ENCODE measurements at places on chromosomes 6 and 20.

GRCh38 chr6:26571592-26572296 lies 25.0 kb upstream of the ABT1 start:
- DNase-seq: no peak

- no peak for DNase-seq
These were observed 156.7 kb downstream of the JARID2 start for GRCh38 chr6:15402406-15403045.

GRCh38 chr6:7727946-7728854 lies 2.3 kb downstream of the BMP6 start:
- DNase-seq: no peak

GRCh38 chr6:106360410-106360988 lies at the start of gene CRYBG1:
Gene CRYBG1, plus strand, starts transcription at chr6:106360717. Its CDS starts 192 bp downstream, at chr6:106360909.
- DNase-seq: peak; percentile 28

DNA sequence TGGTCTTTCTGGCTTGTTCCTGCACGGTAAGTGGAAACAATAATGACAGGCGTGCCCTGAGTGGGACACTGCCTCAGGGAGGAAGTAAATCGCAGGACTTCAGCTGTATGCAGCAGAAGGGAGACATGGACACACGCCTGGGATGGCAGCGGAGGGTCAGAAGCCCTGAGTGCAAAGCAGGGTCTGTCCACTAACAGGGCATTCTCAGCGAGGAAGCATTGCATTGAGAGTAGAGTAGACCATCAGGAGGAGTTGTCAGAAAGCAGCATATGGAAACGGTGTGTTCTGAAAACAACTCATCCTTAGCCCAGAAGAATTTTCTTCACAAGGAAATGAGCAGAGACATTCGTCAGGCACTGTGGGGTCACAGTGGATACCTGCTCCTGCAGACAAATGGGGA lies 134.0 kb downstream of the SYNDIG1 start:
- no peak for DNase-seq

- no peak for DNase-seq
These were observed 20.9 kb upstream of the ZFAND3 start for GRCh38 chr6:37798436-37799262.

DNA sequence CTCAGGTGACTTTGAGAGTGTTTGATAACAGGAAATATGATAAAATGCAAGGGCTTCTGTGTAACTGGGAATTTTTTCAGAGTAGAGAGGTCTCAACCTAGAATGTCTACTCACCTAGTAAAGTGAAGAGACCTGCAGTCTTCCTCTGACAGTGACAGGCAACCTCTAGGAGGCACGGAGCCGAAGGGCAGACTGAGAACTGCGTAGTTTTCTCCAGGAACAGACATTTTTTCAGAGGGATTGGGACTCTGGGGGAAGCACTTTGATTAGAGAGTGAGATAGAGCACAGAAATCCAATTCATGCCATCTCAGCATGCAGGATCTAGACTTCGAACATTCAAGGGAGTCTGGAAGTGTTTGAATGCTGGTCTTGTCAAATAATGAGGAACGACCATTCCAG lies 213.3 kb downstream of the AKAP7 start:
- no peak for DNase-seq

- no peak for DNase-seq
These were observed 53.0 kb downstream of the CARMIL1 start for GRCh38 chr6:25332165-25332564.

- DNase-seq: no peak
These were observed 64.2 kb downstream of the SGK1 start for GRCh38 chr6:134253681-134254080.

DNA sequence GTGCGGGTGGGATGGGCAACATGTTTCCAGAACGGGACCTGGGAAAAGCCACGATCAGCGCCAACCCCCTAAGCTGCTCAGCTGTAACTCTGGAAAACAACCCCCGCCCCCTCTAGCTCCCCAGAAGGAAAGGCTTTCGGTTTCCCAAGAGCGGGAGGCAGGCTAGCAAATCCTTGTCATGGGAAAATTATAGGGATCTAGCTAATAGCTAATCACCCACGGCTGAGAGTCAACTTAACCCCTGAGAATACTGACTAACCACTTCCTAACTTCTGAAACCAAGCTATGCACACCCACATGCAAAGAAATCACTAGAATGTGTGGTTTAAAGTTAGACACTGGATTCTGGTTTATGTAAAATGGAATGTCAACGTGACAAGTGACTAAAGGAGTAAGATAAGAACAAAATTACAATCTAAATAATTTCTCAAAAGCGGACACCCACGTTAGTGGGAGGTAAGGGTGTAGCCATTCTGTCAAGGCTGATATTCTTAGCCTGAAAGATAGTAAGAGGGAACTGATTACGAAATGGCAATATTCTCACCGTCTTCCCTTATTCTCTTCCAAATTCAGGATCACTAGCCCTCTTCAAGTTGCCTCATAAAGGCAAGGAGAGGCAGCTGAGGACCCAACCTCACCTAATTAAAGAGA lies 20.1 kb downstream of the JAG1 start:
- no peak for DNase-seq

DNA sequence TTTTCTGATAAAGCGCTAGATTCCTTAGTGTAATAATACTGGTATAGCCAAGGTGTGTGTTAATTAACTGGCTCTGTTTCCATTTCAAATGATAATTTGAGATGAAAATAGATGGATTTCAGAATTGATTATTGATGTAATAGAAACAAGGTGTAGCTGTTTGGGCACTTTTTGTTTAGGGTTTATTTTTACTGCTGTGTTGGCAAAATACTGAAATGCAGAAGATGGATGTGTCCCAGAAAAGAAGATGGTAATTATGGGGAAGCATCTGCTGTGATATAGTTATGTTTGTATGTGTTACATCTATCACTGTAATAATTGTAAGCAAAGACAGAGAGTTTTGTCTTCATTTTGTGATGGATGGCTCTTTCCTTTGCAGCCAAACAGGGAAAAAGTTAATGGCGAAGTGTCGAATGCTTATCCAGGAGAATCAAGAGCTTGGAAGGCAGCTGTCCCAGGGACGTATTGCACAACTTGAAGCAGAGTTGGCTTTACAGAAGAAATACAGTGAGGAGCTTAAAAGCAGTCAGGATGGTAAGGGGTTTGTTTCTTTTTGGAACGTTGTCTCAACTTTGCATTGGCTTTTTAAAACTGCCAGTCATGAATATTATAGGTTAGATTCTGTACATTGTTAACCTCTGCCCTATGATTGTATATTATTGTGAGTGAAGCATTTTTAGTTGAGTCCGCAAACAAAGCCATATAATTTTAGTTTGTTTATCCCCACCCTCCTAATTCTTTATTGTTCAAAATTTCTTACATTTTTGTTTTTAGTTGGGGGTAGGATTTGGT lies 8.6 kb upstream of the ACAT2 start:
- DNase-seq: no peak

- no peak for DNase-seq
These were observed 207.9 kb downstream of the MYLK4 start for GRCh38 chr6:2542858-2543218.

GRCh38 chr20:48686238-48687116 lies 141.3 kb downstream of the PREX1 start:
- DNase-seq: no peak

DNA sequence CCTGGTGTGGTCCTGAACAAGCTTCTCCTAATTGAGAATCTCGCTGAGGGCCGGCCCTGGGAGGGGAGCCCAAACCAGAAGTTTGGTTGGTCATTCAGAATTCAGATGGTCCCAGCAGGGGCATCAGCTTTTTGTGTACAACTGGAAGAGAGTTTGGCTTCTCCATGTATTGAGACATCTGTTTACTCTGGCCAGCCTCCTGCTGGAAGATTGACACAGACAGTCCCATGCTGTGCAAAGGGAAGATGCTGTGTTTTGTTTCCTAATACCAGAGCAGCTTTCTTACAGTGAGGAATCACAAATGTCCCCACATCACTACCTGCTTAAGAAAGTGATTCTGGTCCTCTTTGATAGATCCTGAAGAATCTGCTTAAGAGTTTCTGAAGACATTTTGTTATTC lies 97.8 kb downstream of the PLEKHG1 start:
- DNase-seq: no peak

DNA sequence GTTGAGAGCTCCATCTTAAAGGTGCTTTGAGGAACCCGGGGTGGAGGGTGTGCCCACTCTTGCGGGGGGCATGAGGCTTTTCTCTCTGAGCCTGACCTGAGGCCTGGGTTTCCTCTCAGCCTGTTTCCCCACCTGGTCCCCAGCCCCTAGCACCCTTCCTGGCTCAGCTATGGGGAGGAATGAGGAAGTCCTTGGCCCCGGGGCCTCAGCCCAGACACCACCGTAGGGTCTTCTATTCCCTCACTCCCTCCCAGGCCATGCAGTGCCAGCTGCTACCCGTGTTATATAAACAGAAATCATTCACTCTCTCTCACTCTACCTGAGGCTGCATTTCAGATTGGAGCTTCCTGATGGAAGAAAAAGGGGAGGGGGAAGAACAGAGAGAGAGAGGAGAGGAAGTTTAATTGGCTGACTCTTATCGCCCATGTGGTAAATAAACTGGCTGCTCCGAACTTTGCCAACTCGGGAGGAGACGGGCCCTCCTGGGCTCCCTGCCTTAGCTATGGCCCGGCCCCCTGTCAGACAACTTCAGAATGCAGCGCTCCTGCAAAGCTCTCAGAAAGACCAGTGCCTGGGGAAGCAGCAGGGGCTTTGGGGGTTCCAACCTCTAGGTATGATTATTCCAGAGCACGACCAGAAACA lies 2.8 kb downstream of the CDH22 start:
- DNase-seq: no peak

DNA sequence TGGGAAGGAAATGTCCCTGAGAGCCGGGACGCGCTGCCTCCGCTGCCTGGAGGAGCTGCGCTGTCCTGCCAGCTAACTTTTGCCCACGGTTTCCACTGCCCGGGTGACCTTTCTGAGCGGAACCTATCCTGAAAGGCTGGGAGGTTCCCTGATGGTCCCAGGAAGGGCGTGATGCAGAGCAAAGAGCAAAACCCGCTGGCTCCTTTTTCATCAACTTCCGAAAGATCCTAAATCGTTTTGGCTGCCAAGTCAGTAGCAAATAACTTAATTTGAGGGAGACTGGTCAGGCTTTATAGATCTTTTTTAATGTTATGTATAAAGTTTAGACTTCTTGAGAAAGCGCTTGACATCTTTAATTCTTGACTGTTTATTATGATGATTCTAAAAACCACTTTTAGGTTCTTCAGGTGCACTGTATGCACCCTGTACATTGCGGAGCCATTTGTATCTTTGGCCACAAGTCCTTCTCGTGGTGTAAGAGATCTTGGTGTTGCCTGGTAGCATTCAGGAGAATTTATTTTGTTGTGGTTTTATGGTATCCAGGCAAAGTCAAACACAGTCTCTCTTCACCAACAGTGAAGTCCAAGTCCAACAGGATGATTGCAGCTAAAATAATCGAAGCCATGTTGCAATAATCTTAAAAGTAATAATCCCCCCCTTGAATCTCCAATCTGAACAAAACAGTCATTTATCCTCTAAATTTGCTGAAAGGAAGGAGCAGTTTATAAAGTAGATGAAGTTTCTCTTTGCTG lies at the start of gene SYNE1:
Gene SYNE1, minus strand, starts transcription at position 67 of the 752 bp plus-strand sequence. CDS start 9,031 bp downstream, outside the sequence.
- DNase-seq: no peak

- no peak for DNase-seq
These were observed 296.5 kb upstream of the RUNX2 start for GRCh38 chr6:45031601-45032000.

DNA sequence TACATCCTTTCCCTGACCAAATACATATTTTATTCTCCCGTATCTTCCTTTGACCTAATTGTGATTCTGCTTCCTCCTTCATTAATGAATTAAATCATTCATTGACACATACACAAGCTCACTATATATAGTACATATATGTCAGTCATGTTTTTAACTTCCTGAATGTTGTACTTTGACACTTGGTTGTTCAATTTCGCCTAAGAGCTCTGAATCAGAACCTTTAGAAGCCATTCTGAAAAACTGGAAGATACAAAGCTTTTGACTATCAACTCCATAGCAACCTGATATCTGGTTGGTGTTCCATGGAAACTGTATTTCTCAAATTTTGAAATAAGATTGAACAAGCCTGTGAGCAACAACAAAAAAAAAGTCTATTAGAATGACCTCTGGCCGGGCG lies 27.3 kb upstream of the HFE start:
- no peak for DNase-seq

DNA sequence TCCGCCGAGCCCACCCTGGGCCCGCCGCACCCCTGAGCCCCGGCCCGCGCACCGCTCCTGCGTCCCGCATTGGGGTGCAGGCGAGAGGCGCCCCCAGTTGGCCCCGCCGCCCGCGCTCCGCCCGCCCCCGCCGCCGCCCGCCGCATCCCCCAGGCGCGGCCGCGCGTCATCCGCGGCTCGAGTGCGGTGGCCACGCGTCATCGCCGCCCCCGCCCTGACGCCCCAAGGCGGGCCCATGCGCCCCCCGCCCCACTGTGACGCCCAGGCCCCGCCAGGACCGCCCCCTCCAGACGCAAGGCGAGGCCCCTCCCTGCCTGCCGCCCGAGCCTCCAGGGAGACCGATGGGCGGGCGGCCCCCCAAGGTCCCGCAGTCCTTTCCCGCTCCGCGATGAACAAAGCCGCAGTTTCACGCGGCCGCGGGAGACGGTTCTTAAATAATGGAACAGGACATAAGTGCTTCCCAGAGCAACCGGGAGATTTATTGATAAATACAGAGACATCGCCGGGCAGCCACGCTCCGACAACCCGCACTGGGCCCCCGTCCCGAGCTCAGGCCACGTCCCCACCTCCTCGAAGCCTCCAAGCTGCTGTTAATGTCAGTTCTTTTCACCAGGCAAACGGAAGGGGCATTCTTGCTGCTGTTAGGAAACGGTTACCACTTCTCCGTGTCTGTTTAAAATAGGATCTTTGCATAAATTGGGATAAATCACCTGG lies at the start of gene ANKRD60:
Gene ANKRD60, minus strand, starts transcription at position 170 of the 714 bp plus-strand sequence. Its CDS starts 0 bp downstream, at position 170.
- peak; percentile 16 for DNase-seq

DNA sequence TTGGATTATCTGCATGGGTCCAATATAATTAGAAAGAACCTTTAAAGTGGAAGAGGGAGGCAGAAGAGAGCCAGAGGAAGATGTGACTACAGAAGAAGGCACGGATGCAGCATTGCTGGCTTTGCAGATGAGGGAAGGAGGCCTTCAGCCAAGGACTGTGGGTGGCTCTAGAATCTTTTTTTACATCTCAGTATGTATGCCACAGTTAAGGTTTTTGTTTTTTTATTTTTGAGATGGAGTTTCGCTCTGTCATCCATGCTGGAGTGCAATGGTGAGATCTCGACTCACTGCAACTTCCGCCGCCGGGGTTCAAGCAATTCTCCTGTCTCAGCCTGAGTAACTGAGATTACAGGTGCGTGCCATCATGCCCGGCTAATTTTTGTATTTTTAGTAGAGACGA lies 49.3 kb downstream of the MCM8 start:
- DNase-seq: no peak

GRCh38 chr20:37807471-37808232 lies 95.3 kb upstream of the VSTM2L start:
- no peak for DNase-seq

GRCh38 chr20:32192698-32193097 lies 14.8 kb downstream of the PLAGL2 start:
- no peak for DNase-seq
